HFFc6 (cell line): ENCODE measurements at places on chromosomes 4 and X. TPM values are rescaled to one million over a fixed set of nuclear protein-coding genes. Genes with fewer than 3 reads are reported as not detected.

COPS4 gene
- total RNA-seq = 59.8 to 73.6 TPM (median 61.9 TPM) in 3 replicates

ARMCX5 gene
- 8.6 to 9.8 TPM (median 9.7 TPM) in 3 replicates for total RNA-seq

AGA gene
- 42.1 and 46.1 TPM in 2 replicates for total RNA-seq

SULT1E1 gene
- not detected in 3 replicates for total RNA-seq

NPNT gene
- total RNA-seq = not detected in 3 replicates
